Thymus (tissue), 14 donors: ENCODE measurements at places on chromosomes 5 and 9. TPM values are rescaled to one million over a fixed set of nuclear protein-coding genes. Genes with fewer than 3 reads are reported as not detected.

Gene PRDM9
- total RNA-seq: not detected

DNA sequence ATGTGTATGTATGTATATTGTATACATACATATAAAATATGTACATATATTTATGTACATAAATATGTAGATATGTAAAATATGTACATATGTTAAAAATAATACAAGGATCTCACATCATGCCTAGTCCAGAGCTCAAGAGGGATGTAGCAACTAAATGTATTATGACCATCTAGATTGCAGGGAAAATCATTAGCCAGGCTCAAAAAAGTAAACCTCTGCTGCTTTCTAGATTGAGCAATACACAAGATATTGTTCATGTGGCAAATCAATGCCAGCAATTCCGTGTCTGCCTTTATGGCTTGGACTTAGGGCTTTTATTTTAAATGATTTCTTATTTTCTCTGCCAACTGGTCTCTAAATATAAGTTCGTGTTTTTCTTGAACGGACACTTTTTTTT is 65.2 kb downstream of the RAI14 start:
- H3K27ac ChIP-seq: no peak overlapping the region
- H3K36me3 ChIP-seq: no peaks in the 10 kb centered on the region
- no peak overlapping the region for H3K4me3 ChIP-seq

- DNase-seq: no peak
- H3K4me1 ChIP-seq: no peaks in the 10 kb centered on the region
- H3K27ac ChIP-seq: no peak overlapping the region
- H3K4me3 ChIP-seq: no peak overlapping the region
Observed at GRCh38 chr5:7714119-7714518, 136.8 kb downstream of the CFAP90 start.

DNA sequence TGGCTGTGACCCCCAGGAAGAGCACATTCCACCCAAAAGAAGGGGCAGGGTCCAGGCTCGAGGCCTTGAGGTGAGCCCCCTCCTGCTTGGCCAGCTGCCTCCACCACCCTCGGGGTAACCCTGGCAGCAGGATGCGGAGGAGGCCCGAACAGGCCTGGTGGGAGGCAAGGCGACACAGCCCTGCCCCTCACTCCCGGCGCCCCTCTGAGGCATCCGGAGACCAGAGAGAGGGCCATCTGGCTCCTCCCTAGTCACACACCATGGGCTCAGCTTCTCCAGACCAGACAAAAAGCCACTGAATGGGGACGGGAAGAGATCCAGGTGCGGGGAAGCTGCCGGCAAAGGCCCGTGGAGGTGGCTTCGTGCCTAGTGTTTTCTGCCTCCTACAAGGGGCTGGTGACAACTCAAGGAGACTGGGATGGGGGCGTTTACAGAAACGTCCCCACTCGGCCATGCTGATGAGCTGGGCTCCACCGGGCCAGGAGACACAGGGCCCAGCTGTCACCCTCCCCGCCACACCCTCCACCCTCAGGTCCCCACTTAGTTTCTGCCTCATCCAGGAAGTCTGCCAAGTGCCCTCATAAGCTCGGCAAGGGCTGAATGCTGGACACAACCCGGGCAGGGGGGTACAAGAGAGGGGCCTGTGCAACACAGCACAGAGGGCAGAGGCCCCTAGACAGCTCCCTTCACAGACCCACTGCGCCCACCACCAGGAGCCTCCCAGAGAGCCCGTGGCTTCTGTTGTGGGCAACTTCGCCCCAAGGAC is 41.9 kb downstream of the NACC2 start:
- H3K36me3 ChIP-seq: no peaks in the 10 kb centered on the region
- no peak for DNase-seq
- peaks cover 76% of the 10 kb centered on the region for H3K27me3 ChIP-seq
- H3K27ac ChIP-seq: no peak overlapping the region

DNA sequence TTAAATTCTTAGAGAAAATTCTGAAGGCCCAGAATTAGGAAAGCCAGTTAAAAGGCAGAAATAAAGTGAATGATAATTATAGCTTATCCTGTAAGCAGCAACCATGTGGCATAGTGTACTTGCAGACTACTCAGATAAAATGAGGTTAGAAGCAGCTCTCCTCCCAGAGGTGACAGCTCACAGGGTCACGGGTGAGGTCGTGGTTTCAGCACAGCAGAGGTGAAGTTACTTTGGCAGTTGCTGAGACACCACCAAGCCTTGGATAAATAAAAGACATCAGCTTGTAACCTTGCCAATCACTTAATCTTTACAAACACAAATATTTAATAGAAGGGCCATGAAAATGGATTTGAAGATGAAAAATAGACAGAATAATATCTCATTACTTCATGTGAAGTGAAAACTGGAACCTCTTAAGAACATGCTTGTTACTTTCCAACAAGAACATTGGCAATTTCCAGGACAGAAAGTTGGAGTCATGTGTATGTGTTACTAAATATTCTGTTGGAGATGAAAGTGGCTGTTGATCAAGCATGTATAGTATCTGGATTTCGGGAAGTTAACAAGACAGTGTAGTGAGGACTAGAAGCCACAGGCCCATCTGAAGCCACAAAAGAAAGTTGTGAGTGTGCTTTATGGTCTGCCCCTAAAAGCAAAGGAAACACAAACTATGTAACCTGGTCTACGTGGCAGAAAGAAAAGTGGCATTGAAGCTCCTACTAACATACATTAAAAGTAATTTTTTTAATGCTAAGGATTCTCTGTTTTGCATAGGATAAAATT is 134.4 kb downstream of the ERCC6L2 start:
- peaks cover 22% of the 10 kb centered on the region for H3K36me3 ChIP-seq
- H3K27me3 ChIP-seq: no peaks in the 10 kb centered on the region
- DNase-seq: no peak
- H3K4me3 ChIP-seq: no peak overlapping the region
- H3K27ac ChIP-seq: peak overlapping the region; percentile 28

DNA sequence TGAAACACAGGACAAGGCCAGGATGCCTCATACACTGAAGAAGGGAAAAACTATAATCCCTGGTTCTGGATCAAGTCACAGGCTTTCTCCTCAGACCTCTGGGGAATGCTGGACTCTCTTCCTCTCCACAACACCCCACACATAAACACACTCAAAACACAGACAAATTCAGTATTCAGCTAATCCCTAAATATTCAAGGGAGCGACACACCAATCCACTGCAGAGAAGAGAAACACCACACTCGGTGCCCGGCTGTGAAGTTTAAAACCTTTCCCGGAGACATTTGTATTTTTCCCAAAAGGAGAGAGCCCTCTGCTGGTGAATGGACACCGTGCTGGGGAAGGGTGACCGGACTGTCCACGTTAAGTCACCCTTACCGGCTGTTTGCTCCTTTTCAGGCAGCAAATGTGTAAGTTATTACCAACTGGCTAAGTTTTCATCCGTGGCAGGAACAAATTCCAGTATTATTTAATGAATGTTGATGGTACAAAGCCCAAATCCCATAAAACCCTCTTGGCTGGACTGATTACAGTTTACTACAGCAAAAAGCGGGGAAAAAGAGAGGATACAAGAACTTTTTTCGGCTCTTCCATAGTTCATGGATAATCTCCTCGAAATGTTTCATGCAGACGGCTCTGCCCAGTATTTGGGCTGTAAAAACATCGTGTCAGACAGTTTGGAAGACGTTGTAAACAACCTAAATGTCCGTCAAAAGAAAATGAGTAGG is 130.9 kb upstream of the SLC30A5 start:
- peaks cover 6% of the 10 kb centered on the region for H3K4me1 ChIP-seq
- no peak overlapping the region for H3K27ac ChIP-seq

GRCh38 chr9:127862075-127863011 is 7.9 kb upstream of the ENG start:
- no peak overlapping the region for H3K4me3 ChIP-seq
- H3K27me3 ChIP-seq: no peaks in the 10 kb centered on the region
- DNase-seq: peak; percentile 37

- H3K27ac ChIP-seq: no peak overlapping the region
- no peaks in the 10 kb centered on the region for H3K27me3 ChIP-seq
- DNase-seq: no peak
- H3K4me3 ChIP-seq: no peak overlapping the region
Observed at GRCh38 chr9:20844916-20845315, 160.9 kb downstream of the FOCAD start.

DNA sequence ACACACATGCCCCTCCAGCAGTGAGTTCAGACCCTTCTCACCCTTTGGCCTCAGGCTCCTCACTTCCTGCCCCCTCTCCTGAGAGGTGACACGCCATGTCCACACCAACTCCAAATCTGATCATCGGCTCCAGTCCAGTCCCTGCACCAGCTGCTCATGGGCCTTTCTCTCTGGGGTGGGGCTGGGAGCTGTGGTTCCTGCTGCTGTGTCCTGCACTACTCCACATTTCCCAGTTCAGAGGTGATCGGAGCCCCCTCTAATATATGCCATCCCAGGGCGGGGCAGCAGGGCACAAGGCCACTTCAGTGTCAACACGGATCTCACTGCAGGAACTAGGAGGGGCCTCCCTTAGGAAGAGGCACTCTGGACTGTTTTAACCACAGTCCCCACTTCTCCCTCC is 91.5 kb downstream of the ADAMTS2 start:
- DNase-seq: no peak
- no peaks in the 10 kb centered on the region for H3K36me3 ChIP-seq
- no peaks in the 10 kb centered on the region for H3K27me3 ChIP-seq
- H3K4me3 ChIP-seq: no peak overlapping the region
- H3K27ac ChIP-seq: no peak overlapping the region
- H3K4me1 ChIP-seq: no peaks in the 10 kb centered on the region
